Stimulated activated CD8-positive, alpha-beta memory T cell treated with anti-CD3 and anti-CD28 coated beads, Interleukin-12 subunit alpha, Interleukin-12 subunit beta, amount 100 ng/mL, for 1 hour (primary cell): ENCODE measurements at places on chromosomes 4 and X.

GRCh38 chr4:4873203-4873602 is 13.7 kb downstream of the MSX1 start:
- DNase-seq, result no peak

DNA sequence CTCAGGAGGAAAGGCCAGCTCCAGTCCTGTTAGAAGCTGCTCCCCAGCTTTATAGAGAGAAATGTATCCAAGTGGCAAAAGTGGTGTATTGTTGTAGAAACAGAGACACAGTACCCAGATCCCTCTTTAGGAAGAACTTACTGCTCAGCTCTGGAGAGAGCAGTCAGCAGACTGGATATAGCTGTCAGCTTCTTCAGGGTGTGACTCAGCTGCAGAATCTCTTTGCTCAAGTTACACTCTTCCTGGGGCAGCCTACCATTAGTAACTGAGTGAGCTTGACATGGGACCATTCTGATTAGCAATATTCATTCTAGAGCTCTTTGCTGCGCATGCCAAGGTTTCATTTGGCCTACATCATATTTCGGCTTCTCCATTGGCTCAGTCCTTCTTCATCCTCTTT is 40.5 kb downstream of the ATP1B4 start:
- DNase-seq, result no peak

GRCh38 chr4:83651846-83652245 is 115.9 kb downstream of the GPAT3 start:
- no peak for DNase-seq

- no peak for DNase-seq
These were observed 157.7 kb downstream of the AFAP1 start for GRCh38 chr4:7781993-7782392.

DNA sequence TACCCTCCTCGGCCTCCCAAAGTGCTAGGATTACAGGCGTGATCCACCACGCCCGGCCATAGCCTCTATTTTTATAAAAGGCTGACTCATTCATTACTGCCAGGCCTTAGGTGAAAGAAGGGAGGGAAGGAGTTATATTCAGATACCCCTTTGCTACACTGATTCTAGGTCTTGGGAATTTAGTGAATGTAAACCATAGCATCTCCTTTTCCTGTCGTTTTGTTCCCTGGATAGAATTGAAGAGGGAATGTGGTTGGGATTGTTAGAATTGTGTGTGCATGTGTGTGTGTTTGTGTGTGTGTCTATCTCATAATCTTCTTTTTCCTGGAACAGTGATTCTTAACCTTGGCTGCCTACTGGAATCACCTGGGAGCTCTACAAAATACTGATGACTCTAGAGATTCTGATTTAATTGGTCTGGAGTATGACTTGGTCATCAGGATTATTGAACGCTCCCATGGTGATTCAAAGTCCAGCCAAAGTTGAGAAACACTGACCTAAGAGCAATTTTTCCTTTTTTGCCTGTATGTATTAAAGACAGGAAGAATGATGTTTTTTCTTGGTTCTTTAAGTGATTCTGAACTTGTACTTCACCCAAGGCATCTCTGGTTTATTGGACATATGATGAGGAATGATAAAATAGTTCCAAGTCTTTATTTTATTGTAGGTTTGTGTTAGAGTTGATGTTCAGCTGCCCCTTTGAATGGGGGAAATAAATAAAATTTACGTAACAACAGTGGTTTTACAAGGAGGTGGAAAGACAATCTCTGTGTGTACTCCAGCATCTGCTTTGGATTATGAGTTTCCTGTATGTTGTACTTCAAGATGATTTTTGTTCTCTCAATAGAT is 37.0 kb downstream of the NAP1L5 start:
- DNase-seq, result no peak

GRCh38 chrX:14817571-14817970 is 55.3 kb downstream of the FANCB start:
- no peak for DNase-seq

DNA sequence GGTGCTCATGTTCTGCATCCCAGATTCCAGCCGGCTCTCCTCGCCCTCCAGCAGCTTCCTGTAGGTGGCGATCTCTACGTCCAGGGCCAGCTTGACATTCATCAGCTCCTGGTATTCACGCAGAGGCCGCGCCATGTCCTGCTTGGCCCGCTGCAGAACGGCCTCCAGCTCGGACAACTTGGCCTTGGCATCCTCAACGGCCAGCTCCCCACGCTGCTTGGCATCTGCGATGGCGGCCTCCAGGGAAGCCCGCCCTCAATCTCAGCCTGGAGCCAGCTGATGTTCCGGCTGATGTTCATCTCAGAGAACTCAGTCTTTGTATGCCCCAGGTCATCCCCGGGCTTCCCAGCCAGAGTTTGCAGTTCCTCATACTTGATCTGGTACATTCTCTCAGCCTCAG is 431.8 kb upstream of the DIPK2B start:
- DNase-seq, result no peak
